Ecto neural progenitor cell (in vitro differentiated cells): ENCODE measurements at places on chromosomes 7 and 10.

DNA sequence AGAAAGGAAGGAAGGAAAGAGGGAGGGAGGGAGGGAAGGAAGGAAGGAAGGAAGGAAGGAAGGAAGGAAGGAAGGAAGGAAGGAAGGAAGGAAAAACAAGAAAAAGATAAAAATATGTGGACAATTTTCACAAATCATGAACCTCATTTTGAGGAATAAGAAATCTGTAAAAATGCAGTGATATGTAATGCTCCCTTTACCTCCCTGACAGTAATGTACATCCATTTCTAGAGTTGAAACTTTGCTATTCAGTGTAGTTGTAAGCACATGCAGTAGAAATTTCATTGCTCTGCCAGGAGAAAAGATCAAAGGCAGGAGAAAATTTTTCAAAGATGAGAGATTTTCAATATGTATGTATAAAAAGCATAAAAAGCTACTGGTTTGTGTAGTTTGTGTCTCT lies 189.5 kb upstream of the MYO3A start:
- DNase-seq: no peak

GRCh38 chr10:23311034-23311433 lies 33.6 kb downstream of the C10orf67 start:
- DNase-seq: no peak

- no peak for DNase-seq
These were observed 393.8 kb upstream of the PRKCQ start for GRCh38 chr10:6973899-6974298.

DNA sequence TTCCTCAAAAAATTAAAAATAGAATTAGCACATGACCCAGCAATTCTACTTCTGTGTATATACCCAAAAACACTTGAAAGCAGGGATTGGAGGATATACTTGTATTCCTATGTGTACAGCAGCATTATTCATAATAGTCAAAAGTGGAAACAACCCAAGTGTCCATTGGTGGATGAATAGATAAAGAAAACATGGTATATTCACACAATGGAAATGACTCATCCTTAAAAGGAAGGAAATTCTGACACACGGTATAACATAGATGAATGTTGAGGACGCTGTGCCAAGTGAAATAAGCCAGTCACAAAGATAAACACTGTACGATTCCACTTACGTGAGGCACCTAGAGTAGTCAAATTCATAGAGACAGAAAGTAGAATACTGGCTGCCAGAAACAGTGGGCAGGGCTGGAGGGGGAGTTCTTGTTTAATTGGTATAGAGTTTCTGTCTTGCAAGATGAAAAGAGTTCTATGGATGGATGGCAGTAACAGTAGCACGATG lies 26.6 kb upstream of the KAT6B start:
- DNase-seq: no peak

GRCh38 chr10:96419351-96419750 lies 60.5 kb upstream of the OPALIN start:
- DNase-seq: no peak

DNA sequence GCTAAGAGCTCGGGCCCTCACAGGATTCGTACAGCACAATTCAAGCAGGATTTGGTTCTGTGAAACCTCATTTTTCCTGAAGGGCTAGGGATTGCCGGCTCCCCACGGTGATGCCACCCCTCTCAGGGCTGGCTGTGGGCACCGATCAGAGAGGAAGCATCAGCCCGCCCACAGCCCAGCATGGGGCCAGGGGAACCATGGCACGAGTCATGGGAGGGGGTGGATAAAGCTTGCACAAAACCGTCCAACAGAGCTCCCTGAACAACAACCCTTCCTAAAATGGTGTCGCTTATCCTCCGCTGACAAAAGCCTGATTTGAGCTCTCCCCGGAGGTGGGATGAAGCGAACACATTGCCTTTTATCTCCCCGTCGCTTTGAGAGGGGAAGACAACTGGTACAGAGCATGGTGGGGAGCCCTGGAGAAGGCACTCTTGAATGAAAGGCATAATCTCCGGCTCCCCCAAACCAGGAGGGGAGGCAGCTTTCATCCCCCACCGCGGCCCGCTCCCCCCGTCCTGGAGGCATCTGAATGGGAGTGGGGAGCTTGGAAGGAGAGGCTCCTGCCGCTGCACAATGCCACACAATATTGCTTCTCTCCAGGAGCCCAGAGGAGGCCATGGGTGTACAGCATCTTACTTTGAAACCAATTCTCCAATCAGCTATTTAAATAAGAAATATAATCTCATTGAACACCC lies 144.0 kb downstream of the RPS24 start:
- DNase-seq: peak; percentile 58

DNA sequence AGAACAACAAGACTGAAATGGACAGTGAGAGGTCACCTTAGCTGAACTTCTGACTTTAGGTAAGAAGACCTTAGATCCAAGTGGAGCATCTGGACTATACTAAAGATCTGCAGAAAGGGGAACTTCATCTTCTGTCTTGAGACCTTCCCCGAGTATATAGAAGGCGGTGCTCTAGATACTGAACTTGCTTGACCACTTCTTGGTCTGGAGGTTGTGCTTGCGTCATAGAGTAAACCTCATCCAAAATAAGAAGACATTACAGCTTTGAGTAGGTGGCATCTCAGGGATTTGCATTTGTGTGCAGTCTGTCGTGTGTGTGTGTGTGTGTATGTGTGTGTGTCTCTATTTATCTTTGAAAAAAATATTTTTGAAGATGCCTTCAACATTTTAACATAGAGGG lies 157.5 kb downstream of the CHN2 start:
- no peak for DNase-seq

DNA sequence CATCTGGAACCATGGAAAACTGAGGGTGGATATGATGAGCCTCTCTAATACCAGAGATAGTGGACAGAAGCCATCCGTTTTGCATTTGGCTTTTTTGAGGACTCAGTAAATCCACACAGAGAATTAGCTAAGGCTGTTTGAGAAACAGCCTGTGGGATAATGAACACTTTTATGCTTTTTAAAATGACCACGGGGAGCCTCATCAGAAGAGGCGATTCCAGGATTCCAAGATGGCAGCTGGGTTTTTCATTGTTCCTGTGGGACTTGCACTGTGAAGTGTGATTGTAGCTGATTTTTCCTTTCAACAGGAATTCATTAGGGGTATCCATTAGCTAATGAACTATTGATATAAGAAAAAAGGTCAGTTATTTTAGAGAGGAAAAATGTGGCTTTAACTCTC lies 353.2 kb downstream of the AUTS2 start:
- DNase-seq: no peak

DNA sequence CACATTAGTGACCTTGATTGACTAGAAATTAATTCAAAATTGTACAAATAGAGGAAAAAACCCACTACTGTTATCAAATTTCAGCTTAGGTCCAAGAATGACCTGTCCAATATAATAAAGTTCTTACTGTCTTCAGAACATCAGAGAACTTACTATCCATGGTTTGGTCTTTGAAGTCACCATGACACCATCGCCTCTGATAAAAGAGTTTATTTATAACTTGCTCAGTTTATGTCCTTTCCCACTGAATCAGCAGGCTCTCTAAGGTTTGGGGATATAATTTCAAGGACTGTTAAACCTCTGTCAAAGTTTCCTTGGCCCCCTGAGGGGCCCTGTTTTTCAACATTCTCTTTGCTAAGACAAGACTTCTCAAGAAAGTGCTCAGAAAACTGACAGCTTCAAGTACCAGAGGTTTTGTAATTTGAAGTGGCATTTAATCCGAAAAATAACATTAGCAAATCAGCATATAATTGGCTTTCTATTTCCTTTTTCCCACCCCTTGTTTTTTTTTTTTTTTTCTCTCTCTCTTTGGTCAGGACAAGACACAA lies 191.7 kb upstream of the FERD3L start:
- DNase-seq: no peak

GRCh38 chr10:83515001-83515400 lies 624.3 kb upstream of the GHITM start:
- DNase-seq: no peak

DNA sequence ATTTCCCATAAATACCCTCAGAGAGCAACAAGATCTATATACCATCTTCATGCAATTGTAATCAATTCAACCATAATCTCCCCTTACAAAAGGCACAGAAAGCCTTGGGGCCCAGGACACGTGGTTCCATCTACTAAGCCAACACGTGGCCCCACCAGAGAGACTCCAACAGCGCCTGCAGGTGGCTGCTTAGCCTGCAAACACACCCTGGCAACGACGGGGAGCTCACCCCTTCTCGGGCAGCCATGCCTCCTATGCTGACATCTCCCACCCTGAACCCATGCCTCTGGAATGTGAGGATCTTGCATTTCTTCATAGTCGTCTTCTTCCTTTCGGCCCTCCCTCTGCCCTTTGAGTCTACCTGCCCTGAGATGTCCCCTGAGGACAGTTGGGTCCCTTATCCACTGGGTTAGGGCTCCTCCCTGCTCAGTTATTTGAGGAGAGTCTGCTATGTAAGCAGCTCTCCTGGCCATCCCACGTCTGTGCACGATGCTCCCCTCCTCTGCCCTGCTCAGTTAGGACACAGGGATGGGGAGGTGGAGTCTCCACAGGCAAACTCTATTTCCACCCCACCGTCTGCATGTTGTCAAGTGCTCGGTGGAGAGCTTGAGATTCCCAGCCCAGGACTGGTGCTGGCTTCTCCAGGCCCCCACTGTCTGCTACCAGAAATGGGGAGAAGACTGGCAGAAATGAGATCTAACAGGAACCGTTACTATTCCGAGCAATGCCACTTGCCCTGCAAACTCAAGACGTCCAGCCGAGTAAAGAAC lies 36.5 kb downstream of the EBF3 start:
- no peak for DNase-seq

- DNase-seq: no peak
These were observed 91.3 kb downstream of the CD36 start for GRCh38 chr7:80729591-80730320.

DNA sequence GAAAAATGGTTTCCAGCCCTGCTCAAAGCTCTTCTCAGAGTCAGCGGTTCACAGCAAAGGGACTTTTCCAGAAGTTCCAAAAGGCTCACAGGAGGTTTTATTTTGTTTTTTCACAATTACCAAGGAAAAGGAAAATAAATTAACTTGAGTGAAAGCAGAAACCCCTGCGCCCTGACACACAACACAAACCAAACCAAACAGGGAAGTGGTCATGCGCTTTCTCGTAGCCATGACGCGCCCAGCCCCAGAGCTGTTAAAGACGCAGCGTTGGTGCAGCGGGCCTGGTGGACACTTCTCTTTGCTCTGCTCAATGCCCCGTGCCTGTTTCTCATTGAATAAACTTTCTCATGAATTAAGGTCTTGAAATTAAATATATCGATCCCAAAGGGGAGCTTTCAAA lies 134.4 kb upstream of the LYZL2 start:
- no peak for DNase-seq

- DNase-seq: peak; percentile 72
These were observed 2.9 kb upstream of the MYOZ1 start for GRCh38 chr10:73644015-73644743.

- DNase-seq: no peak
These were observed 211.5 kb downstream of the DGKB start for GRCh38 chr7:14691034-14691433.

DNA sequence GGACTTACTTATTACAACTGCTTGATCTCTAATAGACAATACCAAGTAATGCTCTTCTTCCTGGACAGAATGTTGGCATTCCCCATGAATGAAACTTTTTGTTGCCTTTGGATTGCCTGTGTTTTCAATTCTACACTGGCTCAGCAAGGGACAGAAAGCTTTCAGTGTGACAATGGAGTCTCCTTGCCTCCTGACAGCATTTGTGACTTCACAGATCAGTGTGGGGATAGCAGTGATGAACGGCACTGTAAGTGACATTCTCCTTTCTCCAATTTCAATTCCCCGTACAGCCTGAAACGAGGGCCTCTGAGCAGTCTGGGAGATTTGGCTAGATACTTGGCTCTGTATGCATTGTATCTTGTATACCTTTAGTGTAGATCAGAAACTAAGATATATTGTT lies 290 bp downstream of the MALRD1 start:
- DNase-seq: no peak

DNA sequence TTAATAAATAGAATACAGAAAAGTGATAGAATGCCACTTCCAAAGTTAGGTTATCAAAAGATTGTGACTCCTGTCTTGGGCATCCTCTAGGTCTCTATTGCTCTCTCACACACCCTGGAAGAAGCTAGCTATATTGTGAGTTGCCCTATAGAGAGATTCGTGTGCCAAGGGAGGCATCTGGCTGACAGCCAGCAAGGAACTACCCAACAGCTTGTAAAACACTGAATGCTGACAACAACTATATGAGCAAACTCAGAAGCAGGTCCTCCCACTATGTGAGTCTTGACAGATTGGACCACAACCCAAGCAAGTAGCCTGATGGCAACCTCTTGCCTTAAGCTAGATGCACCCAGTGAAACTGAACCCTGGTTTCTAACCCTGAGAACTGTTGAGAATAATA lies 55.7 kb upstream of the CDK14 start:
- DNase-seq: no peak

DNA sequence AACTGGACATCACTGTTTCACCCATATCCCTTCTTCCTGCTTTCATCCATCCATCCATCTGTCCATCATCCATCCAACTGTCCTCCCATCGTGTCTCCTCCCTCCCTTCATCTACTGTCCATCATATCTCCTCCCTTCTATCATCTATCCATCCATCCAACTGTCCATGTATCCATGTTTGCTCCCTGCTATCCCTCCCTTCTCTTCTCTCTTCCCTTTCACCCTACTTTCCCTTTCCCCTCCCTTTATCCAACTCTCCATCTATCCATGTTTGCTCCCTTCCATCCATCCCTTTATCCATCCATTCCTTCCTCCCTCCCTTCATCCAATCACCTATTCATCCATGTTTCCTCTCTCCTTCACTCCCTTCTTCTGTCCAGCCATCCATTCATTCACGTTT lies 92.6 kb upstream of the CTBP2 start:
- DNase-seq: no peak

GRCh38 chr7:121561717-121562116 lies 165.6 kb upstream of the FAM3C start:
- DNase-seq: no peak

DNA sequence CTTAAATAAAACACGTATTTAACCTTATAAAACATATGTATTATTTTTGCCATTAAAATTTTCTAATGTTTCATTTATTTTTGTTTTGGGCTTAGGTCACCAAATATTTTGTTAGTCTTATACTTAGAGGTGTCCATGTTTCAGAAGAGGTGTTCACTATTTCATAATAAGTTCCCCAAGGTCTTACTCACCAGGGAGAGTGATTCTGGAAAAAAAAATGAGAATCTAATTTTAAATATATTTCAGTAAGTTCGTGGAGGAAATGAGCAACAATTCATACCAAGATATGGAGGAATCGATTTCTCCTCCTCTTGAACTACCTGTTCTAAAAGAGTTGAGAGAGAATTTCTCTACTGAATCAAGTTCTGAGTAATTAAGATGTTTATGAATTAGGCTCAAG lies 271.6 kb upstream of the SLC26A5 start:
- no peak for DNase-seq

DNA sequence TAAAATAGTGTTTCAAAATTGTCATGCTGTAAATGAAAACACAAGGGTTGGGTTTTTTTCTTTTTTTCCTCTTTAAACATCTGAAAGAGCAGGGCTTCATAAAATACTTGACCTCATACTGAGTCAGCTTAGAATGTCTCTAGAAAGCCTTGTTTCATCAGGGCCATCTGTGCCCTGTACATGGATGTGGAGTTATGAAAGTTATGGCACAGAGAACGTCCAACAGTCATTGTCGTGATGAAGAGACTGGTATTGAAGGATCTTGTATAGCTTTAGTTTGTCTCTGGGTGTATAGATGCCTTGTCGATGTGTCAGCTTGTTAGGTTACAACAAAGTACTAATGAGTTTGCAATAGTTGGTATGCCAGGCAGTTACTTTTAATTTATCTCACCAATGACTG lies 127.3 kb downstream of the FAM204A start:
- no peak for DNase-seq
